ENCODE measurements at places on chromosomes 12 and 14.

GRCh38 chr14:81302638-81303037 lies 81.9 kb upstream of the GTF2A1 start:
- DNase-seq, result no peak

- no peak for DNase-seq
Observed at GRCh38 chr14:74765721-74766120, 2.6 kb downstream of the YLPM1 start.

GRCh38 chr12:3168223-3169221 lies 91.3 kb downstream of the TSPAN9 start:
- no peak for DNase-seq

DNA sequence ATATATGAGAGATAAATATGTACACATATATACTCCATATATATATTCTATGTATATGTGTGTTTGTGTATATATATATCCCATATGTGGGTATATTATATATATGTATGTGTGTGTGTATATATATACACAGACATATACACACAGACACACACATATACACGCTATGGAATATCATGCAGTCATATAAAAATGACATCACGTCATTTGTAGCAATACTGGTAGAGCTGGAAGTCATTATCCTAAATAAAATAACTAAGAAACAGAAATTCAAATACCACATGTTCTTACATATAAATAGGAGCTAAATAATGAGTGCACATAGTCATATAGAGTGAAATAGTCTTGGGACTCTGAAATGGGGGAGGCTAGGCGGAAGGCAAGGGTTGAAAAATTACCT lies 1000.2 kb downstream of the LRFN5 start:
- DNase-seq, result no peak

- no peak for DNase-seq
Observed at GRCh38 chr14:76760331-76761135, 735 bp upstream of the VASH1 start.

DNA sequence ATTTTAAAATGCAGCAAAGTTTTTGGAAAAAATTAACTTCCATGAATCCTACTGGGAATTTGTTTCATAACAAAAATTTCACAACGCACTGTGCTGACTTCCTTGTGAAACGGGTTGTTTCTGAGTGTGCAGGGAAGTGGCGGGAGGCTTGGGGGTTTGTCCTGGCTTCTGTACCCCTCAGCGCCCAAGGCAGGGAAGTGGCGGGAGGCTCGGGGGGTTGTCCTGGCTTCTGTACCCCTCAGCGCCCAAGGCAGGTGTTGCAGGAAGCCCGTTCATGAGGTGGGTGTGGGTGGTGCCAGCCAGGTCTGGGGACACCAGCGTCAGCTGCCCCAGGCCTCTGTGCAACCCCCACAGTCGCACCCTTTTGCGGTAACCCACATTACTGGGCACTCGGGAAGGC lies 25.1 kb downstream of the ADGRD1 start:
- no peak for DNase-seq

GRCh38 chr12:14741153-14741552 lies 44.8 kb upstream of the GUCY2C start:
- no peak for DNase-seq

DNA sequence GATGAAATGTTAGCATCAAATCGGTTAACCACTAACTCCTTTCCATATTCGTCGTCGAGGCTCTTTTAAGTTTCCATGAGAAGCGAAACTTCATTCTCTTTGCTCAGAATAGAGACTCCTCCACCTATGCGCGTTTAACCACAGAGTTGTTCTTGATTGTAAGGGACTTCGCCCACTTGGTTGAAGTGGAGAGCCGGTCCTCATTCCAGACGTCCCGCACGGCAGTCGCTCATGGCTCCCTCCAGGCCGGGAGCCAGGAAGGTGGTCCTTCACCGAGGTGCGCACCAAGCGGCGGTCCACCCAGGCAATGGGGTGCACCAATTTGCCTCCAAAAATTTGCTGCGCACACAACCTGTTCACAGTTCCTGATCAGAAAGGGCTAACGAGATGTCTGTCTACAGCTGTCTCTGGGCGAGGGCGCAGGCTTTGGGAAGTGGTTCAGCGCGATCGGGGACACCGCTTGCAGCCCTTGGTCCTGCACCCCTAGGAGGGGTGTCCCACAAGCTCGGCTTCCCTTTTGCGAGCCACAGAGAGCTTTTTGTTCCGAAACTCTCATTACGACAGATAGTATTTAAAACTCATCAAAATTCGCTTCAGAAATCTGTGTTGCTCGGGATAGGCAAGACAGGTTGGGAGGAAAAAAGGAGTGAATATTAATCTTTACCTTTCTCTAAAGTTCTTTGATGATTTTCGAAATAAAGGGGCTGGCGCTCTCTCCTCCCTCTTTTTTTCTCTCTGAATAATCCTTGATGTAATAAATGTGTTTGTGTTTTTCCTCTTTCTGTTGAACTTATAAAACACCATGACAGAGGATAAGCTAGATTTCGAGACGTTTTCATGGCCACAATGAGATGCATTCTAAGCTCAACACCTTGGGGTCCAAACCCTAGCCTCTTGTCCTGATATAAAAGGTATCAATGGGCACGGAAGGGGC lies 6.4 kb upstream of the ALX1 start:
- DNase-seq, result no peak

- DNase-seq, result no peak
Observed at GRCh38 chr12:26340649-26341048, 145.3 kb downstream of the SSPN start.

- no peak for DNase-seq
Observed at GRCh38 chr12:132324841-132325732, 4.3 kb downstream of the GALNT9 start.

DNA sequence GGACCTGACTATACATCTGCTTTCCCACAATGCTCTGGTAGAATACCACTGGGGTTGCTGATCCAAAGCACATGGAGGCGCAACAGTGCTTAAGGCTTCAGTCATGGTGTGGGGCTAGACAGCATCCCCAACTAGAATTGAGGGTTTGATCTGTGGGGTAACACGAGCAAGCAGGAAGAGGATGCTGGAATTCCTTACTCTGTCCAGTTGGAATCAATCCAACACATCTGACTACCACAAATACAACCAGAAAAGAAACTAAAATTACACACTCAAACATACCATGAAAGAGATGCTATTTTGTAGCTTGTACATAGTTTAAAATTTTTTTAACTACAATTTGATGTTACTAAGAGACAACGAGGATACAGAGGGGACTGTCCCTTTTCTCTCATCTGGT lies 40.4 kb upstream of the GTF2A1 start:
- DNase-seq, result no peak

DNA sequence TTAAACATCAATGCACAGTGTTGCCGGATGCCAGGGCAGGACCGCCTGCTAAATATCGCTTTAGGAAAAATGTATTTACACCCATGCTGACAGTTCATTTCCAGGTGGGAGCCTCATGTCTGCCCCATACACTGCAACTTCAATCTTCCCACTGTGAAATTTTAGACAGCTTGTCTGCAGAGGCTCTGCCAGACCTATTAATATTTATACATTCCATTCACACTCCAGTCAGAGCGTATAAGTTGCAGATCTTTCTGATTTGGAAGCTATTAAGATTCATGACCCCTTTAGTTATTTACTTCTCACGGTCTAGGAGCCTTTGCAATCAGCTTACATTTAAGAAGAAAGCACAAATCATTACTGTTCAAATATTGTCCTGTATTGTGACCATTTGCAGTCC lies 357.4 kb downstream of the ATP23 start:
- DNase-seq, result no peak

GRCh38 chr12:120495186-120495730 lies 655 bp upstream of the DYNLL1 start:
- DNase-seq, result no peak

DNA sequence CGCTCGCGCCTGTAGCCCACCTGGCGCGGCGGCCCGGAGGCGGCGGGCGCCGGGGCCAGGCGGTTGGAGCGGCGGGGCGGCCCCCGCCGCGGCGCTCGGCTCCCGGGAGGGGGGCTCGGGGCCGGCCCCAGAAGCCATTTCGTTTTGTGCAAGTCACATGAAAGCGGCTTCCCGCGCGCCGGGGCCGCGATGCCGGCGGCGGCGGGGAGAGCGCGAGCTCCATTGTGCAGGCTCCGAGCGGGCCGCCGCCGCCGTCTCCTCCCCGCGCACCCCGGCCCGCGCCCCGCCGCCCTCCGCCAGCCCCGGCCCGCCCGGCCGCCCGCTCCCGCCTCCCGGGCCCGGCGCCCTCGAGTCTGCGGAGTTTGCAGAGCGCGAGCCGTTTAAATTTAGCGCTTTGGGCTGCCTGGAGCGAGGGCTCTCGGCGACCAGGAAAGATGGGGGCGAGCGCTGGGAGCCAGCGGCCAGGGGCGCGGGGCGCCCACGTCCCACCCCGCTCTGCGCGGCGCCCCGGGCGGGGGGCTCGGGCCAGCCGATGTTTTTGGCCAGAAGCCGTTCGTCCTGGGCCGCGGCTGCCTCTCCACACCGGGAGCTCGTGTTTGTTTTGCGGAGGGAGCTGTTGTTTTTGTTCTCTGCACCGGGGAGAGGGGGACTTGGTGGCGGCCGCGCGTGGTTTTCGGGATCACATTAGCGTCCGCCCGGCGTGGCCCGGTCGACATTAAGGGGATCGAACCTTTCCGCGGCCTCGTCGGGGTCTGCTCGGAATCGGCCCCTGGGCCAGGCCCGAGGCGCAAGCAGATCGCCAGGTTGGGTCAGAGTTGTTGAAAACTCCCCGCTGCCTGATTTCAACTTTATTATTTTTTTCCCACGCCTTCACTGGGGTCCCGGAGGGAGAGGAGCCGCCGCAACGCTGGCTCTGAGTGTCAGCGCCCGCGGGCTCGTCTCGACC lies 982 bp downstream of the BCL7A start:
- DNase-seq, result peak; percentile 31

GRCh38 chr12:34390846-34391700 lies 368.8 kb downstream of the ALG10 start:
- DNase-seq, result no peak

DNA sequence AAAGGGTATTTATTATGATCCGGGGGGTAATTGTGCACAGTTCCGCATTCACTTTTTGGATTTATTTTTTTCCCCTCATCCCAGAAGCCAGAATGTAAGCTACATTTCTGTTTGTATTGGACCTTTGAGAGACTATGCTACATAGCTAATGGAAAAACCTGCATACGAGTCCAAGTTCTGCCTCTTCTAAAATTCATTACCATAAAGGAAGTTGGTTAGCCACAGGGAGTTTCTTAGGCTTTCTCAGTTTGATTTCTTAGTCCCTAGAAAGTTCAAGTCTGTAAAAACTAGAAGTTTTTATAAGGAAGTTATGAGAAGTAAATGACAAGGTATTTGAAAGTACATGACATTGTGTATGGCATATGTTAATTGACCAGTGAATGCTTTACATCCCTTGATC lies 138.7 kb downstream of the PDE3A start:
- no peak for DNase-seq

- DNase-seq, result no peak
Observed at GRCh38 chr12:56017181-56017580, 3.7 kb upstream of the IKZF4 start.

DNA sequence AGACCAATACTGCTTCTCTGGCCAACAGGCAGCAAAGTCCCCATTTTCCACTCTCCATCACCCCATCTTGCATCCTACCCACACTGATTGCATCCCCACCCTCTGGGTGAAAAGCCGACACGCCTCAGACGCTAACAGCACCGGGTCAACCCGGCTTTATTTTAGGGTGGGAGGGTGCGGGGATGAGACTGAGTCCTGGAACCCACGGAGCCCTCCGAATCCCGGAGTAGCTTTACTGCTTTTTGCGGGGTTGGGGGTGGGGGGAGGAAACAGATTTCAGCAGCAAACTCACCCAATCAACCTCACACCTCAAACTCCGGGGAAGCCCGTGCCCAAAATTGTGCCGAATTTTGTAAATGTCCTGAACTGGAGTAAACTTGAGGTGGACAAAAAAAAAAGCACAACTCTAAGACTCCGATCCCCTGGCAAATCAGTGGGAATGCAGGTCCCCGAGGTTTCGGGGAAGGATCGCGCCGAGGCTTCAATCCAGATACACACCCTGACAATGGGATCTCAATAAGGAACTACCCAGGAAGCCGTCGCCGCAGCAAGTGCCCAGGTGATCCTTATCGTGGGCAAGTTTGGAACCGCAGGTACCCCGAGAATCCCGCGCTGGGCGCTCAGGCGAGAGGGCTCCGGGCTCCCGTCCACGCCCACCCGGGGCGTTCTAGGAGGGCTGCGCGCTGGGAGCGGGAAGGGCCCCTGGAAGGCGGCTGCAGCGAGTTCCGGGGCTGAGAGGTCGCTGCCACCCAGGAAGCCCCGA lies 1.1 kb downstream of the GCH1 start:
- DNase-seq, result peak; percentile 6

GRCh38 chr12:113361574-113362370 lies 3.4 kb downstream of the PLBD2 start:
- no peak for DNase-seq

DNA sequence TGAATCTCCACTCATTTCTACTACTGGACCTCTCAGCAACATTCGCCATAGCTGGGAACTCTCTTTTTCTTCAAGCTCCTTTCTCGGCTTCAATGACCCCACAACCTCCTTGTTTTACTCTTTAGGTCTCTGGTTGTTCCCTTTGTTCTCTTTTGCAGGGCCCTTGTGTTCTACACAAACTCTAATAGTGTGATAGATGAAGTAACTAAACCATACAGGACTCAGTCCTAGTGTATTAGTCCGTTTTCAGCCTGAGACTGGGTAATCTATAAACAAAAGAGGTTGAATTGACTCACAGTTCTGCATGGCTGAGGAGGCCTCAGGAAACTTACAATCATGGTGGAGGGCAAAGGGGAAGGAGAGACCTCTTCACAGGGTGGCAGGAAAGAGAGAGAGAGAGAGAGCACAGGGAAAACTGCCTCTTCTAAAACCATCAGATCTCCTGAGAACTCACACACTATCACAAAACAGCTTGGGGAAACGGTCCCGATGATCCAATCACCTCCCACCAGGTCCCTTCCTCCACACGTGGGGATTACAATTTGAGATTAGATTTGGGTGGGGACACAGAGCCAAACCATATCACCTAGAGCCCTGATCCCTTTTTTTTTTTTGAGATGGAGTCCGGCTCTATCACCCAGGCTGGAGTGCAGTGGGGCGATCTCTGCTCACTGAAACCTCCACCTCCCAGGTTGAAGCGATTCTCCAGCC lies 32.0 kb upstream of the WNK1 start:
- no peak for DNase-seq

GRCh38 chr14:105844047-105844630 lies 317.8 kb downstream of the TMEM121 start:
- DNase-seq, result no peak

GRCh38 chr12:80068173-80068572 lies 31.2 kb upstream of the OTOGL start:
- DNase-seq, result no peak

DNA sequence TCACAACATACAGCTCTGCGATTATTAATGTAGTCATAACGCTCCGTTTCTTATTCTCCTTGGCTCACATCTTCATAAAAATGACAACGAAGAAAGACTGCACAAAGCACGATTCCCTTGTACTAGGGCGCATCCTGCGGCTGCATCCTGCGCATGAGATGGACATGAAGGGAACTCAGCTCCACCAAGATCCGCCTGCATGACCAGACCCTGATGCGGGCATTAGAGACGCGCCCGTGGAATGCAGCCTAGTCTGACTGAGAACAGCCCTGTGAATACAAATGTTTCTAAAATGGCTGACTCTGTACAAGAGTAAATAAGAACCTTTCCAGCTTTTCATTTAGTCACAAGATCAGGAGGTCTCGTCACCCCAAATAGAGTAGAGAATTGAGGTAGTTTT lies 422.2 kb downstream of the NOVA1 start:
- no peak for DNase-seq

All from activated CD4-positive, alpha-beta T cell treated with anti-CD3 and anti-CD28 coated beads, Interleukin-2, amount 50 U/mL, for 1 hour (primary cell).